ENCODE measurements at places on chromosomes 1 and 21.

DNA sequence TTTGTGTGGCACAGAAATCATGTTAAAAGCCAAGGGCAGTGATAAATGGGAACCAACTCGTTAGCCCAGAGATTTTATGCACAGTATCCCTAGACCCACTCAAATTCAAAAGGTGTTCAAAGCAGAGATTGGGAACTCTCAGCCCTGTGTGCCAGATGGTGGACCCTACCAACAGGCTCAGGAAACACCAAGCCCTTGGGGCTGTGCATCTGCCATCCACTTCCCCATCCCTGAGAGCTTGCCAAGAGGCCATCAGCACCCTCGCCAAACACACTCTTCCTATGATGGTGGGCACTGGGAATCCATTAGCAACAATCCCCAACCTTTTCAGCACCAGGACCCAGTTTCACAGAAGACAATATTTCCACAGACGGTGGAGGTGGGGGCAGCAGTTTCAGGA is 194.2 kb upstream of the NFIA start:
- DNase-seq, result no peak

DNA sequence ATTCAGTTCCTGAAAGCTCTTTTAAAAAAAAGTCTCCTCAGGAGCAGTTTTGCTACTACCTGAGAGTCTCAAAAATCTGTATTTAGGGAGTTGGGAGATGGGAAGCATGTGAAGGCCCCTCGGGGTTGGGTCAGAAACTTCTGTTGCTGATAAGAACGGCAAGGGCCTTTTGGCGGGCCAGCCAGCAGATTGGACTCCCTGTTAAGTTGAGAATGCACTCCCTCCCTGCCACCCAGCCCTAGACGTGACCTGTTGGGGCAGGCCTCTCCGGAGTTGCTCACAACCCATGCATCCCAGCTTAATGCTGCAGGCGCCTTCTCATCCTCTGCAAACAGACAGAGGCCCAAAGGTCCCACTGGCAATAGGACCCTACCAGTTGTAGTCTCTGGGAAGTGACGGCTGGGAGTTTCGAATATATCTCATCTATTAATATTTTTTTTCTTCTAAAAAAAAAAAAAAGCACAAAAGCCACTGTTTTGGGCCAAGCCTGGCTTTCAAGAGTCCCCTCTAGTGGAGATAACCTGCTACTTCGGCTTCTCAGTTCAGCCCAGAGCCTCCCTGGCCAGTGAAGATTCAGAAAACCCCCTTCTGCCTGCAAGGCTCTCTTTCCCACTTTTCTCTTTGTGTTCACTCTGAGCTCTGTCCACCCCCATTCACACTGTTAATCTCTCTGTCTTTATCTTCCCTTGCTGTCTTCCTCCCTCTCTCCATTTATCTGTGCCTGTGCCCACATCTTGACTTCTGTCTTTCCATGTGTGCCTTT is 5.3 kb downstream of the PLXNA2 start:
- DNase-seq, result no peak

- DNase-seq, result no peak
Measured at GRCh38 chr1:9181990-9182783, 52.4 kb upstream of the H6PD start.

GRCh38 chr1:59455206-59455605 is 158.3 kb downstream of the FGGY start:
- no peak for DNase-seq

DNA sequence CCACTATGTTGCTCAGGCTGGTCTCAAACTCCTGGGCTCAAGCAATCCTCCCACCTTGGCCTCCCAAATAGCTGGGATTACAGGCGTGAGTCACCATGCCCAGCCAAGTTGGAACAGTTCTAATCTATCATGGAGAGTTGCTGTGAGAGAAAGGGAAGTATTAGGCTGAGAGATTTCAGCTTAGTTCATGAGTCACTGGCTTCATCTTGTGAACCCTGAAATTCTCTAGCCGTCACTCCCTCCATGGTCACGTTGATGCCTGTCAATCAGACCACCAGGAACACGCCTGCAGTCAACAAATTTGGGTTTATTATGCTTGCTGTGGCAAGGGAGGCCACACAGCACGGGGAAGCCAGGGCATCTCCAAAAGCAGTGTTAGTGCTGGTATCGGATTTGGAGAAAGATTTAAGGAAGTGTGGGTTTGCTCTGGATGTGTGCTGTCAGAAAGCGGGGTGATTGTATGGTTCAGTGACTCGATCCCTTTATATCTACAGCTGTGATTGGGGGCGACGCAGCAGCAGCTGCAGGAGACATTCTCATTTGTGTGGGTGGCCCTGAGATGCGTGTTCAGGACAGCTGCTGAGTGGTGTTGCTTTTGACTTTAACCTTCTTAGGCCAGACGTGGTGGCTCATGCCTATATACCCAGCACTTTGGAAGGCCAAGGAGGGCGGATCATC is 18.7 kb downstream of the UQCRHL start:
- no peak for DNase-seq

DNA sequence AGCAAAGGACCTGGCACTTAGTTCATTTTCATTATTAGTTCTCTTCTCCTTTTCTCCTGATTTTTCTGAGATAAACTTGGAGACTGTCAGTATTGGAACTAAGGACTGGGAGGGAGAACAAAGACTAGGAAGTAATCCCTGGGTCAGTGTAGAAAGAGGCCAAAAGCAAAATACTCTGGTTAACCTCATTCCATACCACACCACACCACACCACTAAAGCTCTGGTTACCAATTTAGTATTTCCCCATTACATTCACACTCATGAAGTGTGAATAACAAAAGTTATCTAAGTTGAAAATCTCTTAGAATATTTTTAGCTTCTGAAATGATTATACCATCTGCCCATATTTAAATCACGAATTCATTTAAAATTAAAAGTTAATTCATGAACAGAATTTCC is 68.9 kb upstream of the DMRTA2 start:
- DNase-seq, result no peak

- DNase-seq, result peak; percentile 68
Measured at GRCh38 chr1:234963180-234963903, 165.3 kb downstream of the TOMM20 start.

- DNase-seq, result no peak
Measured at GRCh38 chr1:32405672-32406467, 11.6 kb upstream of the BSDC1 start.

- DNase-seq, result peak; percentile 23
Measured at GRCh38 chr1:36350659-36351226, 27.3 kb upstream of the EVA1B start.

- DNase-seq, result no peak
Measured at GRCh38 chr1:212710566-212710965, 10.9 kb upstream of the BATF3 start.

DNA sequence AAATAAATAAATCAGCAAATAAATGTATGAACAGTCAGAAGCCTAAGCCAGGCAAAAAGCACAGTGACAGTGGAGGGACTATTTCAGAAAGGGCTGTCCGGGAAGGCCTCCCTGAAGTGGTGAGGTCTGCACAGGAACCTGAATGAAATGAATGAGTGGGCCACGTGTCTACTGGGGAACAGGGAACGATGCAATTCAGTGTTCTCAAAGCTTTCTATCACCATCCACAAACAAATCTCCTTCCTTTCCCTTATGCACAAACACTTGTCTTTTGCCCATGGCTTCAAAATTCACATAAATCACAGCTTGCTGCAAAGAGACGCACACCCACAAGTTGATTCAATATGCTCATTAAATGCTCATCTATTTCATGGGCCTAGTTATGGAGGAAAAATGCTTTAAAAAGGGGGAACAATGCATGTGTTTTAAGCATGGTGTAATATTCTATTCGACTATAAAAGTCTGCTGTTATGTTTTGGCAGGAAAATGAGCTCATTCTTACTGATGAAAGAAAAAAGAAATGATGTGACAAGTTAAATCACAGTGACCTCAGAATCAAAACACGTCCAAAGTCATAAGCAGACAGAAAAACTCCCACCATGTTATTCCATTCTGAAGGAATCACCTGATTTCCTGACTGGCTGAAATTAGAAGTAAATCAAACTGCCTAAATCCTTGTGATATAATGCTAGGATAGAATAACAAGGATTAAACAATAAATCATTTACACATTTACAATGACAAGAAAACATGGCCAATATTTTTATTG is 21.6 kb downstream of the URB1 start:
- DNase-seq, result no peak

DNA sequence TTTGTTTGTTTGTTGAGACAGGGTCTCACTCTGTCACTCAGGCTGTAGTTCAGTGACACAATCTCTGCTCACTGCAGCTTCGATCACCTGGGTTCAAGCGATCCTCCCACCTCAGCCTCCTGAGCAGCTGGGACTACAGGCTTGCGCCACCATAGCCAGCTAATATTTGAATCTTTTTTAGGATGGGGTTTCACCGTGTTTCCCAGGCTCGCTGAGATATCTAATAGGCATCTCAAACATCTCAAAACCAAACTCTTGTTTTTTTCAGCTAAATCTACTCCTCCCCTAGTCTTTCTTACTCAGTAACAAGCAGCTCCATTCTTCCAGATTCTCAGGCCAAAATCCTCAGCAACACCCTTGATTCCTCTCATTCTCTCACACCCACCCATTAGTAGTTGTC is 22.0 kb upstream of the SRRM1 start:
- DNase-seq, result no peak

DNA sequence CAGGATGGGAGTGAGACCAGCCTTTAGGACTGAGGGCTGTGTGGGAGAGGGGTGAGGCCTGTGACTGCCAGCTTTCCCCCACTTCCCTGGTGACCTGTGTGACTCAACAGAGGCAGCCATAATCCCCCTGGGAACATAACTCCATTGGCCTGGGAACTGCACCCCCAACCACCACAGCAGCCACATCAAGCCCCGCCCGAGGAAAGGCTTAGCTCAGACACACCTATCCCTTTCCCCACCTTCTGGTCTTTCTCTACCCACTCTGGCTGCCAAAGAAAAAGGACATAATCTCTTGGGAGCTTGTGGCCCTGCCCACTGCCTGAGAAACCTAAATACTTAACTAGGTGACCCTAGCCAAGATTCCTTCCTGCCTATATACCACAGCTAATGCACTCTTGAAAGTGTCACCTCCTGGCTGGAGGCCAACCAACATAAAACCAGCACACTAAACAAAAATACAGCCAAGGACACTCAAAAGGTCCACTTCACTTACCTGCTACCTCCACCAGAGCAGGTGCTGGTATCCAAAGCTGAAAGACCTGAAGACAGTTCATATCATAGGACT is 406.6 kb upstream of the CAMK1G start:
- DNase-seq, result no peak

DNA sequence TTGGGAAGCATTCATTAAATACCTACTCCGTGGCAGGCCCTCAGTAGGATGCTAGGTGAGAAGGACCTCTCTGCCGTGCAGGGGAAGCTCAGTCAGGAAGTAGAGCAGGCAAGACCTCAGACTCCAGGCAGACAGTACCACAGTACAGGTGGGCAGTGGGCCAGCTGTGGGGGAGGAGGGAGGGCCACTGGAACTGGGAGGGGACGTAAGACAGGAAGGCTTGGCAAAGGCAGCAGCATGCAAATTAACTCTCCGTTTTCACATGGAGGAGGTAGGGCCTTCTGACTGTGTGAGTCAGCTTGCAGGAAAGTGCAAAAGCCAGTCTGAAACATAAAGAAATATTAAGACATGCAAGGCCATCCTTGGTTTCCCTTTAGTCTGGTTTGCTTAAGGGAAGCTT is 157.7 kb downstream of the TRIM33 start:
- no peak for DNase-seq

DNA sequence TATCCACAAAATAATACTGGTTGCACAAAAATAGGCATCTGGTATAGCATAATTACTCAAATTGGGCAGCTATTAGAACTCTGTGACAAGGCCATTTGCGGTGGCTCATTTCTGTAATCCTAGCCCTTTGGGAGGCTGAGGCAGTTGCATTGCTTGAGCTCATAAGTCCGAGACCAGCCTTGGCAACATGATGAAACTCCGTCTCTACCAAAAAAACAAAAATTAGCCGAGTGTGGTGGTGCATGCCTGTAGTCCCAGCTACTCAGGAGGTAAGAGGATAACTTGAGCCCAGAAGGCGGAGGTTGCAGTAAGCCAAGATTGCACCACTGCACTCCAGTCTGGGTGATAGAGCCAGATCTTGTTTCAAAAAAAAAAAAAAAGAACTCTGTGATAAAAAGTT is 36.7 kb downstream of the PLPP3 start:
- no peak for DNase-seq

DNA sequence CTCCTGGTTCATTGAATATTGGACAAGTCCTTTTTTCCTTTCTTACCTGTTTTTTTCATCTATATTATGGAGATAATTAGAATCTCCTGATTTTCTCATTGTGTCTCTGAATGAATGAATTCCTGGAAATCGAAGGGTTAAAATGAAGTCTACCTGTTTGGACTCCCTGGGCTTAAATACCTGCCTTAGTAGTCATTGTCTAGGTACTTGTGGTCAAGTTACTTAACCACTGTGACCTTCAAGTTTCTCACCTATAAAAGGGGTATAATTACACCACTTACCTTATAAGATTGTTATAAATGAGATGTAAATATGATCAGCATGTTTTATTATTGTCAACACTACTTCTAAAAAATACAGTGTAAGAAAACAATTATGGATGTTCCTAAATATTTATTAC is 9.0 kb upstream of the TBX19 start:
- no peak for DNase-seq
